AG09319 (cell line): ENCODE measurements at places on chromosomes 7 and 10.

DNA sequence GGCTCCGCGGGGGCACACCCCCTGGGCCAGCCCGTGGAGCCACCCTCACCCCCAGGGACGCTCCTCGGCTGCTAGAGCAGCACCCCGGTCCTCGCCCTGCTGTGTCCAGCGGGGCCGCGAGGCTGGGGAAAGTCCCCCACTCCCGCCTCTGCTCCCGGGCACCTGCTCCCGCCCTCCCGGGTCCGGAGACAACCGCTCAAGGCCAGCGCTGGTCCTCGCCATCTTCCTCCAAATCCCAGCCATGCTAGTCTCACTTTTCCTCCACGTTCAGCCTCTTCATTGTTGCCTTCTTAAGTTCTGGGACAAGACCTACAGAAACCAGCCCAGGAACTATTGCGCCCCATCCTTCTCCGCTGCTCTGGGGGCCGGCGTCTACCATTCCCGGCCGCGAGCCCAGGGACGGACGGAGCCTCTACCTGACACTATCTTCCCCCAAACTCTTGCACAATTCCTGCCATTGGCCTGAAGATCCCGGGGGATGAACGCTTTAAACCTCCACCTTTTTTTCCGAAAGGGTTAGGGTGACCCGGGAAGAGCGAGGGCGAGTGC, 4.8 kb upstream of the KCP start:
- DNase-seq: no peak

DNA sequence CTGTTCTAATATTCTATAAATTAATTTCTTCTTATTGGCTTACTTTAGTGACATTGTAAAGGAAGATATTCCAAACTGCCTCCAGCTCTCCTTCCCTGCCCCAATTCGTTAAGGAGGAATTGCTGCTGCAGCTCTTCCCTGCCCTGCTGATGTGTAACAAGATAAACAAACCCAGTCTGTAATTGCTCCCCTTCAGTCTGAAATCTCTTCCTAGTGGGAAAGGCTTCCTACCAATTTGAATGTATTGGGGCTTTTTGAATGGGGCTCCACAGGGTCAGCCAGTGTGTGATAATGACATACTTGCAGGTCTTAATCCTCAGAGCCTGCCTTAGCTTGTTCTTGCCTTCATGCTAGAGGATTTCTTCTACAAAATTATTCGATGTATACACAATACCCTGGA, 849.9 kb upstream of the GHITM start:
- no peak for DNase-seq

GRCh38 chr10:51786684-51787035, 87.3 kb upstream of the CSTF2T start:
- no peak for DNase-seq

- no peak for DNase-seq
Observed at GRCh38 chr7:35992436-35992835, 160.6 kb upstream of the EEPD1 start.

DNA sequence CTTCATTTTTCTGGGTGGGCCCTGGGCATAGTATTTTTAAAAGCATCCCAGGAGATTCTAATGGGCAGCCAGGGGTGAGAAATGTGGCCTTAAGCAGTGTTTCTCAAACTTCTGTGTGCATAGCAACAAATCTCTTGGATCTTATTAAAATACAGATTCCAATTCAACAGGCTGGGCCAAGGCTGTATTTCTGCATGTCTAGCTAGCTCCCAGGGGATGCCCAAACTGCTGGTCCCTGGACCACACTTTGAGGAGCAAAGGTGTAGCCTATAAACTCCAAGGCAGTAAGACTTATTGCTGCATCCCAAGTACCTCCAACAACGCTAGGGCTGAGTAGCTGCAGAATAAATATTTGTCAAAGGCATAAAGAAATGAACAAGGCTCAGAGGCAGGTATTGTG, 292.9 kb upstream of the ZMIZ1 start:
- DNase-seq: no peak

DNA sequence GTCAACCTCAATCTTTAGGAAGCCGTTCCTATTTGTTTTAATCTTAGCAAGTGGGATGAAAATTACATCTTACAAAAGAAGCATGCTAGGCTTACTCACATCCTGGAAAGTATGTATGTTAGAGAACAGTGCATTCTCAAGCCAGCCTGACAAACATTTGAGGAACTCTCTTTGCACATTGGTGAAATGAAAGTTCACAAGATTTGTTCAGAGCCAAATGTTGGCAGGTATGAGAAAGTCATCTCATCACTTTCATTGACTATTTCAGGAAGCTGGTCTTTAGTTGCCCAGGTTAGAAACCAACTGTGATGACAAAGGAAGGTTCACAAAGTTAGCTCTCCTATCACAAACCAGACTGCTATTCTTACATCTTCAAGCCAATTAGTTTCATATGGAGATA, 57.1 kb downstream of the ABCB1 start:
- no peak for DNase-seq

DNA sequence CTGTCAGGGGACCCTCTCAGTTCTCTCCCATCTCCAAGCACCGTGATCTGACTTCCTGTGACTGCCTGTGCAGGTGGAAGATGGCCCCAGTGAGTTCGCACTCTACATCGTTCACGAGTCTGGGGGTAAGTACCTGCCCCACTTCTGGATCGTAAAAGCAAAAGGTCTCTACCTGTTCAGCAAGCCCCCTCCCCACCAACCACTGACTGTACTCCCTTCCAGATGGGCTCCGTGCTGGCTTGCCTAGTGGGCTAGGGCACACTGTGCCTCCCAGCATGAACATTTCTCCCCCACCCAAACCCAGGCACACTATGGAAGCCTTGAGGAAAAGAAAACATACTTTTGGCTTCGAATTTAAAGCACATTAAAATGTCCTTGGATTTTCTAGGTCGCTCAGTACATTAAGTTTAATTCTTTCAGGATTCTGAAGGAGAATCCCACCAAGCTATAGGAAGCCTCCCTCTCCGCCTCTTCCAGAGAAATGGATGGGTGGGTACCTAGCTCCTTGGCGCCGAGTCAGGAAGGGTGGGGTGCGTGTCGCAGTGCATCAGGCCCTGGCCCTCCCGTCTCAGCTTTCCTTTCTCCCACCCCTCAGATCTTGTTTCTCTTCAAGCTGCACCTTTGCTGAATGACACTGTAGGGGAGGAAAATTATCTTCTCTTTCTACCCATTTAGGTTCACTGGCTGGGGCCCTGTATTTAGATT, 11.0 kb upstream of the ZNF22 start:
- no peak for DNase-seq

DNA sequence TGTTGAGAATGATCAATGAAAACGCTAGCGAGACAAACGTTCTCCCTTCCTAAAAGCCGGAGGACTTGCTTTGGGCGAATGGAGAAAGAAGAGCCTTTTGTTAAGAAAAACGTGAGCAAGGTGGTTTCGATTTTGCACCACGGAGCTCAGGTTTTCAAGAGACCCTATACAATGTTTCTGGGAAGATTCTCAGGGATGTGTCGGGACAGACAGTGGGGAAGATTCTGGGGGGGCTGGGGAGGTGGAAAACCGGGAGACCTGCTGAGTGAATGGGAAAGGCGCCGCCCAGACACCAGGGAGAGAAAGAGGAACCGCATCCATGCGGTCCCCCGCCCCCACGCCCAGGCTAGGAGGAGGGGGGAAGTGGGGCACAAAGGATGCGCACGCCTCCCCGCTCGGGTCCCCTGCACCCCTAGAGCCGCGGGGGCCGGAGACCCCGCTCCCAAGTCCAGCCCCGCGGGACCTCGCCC, 745 bp downstream of the YWHAG start:
- DNase-seq: no peak

GRCh38 chr7:77235276-77235675, 35.7 kb upstream of the FGL2 start:
- DNase-seq: no peak

GRCh38 chr7:151113344-151114150, 27.3 kb downstream of the AGAP3 start:
- peak; percentile 45 for DNase-seq

DNA sequence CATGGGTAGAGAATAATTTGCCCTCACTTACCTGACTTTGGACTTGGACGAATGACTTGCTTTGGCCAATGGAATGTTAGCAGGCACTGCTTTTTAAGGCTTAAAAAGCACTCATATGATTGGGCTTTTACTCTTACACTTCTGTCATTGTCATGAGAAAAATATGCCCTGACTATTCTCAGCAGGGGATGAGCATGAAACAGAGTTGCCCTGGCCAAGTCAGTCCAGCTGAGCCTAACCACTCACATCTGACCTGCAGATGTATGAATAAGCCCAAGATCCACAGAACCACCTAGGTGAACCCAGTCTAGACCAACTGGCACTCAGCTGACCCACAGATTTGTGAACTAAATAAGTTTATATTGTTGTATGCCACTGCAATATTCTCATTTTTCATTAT, 573.5 kb downstream of the TNS3 start:
- no peak for DNase-seq

- DNase-seq: no peak
Observed at GRCh38 chr10:78552261-78552811, 516.4 kb upstream of the ZMIZ1 start.

DNA sequence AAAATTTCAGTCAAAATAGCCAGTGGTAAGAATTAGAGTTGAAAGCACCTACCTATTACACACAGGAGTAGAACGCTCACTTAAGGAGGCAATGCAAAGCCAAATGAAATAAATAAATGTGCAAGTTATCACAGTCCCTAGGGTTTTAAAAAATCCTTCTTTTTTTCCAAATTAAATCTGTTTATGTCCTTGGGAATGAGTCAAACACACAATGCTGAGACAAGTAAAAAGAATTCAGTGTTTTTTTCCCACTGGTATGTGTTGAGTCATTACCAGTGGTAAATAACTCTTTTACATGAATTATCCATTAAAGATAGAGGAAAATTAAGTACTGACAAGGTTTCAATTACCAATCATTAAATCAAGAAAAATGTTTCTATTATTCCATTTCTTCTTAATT, 438.6 kb downstream of the TNS3 start:
- peak; percentile 18 for DNase-seq

GRCh38 chr7:74025730-74026129, 2.2 kb upstream of the ELN start:
- no peak for DNase-seq

GRCh38 chr10:123755061-123755460, 88.9 kb downstream of the GPR26 start:
- no peak for DNase-seq

DNA sequence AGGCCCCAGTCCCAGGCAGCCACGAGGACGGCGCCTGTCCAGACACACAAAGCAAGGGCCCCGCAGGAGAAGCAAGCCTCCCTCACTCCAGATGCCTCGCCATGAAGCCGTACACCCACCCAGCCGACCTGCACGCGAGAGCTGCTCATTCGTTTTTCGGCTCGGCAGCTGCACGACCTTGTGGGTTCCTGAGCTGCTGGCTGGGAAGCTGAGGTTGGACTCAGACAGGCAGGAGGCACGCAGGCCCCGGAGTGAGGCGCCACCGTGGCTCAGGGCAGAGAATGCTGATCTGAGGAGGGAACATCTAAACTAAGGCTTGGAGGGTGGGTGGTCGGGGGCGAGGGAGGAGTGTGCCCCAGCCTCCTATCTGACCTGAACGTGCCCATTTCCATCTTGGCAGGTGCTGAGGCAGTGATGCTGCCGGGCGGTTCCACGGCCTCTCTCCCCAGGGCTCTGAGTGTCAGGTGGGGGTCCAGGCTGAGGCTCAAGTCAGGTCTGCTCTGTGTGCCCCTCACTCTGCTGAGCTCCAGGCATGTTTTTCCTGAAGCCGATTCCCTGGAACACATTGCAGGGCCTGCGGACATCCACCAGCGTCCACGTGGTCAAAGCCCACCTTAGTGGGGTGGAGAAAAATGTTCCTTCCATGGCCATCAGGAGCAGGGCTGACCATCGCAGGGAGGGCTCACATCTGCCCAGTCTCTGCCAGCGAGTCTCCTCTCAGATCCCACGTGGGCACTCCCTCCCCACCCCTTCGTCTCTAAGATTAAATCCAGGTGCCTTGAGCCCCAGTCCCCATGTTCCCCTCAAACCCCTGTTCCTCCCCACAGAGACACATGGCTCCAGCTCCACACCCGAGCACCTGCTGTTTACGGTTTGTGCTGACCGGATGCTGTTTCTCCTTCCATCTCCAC, 28.1 kb upstream of the FAM20C start:
- no peak for DNase-seq

DNA sequence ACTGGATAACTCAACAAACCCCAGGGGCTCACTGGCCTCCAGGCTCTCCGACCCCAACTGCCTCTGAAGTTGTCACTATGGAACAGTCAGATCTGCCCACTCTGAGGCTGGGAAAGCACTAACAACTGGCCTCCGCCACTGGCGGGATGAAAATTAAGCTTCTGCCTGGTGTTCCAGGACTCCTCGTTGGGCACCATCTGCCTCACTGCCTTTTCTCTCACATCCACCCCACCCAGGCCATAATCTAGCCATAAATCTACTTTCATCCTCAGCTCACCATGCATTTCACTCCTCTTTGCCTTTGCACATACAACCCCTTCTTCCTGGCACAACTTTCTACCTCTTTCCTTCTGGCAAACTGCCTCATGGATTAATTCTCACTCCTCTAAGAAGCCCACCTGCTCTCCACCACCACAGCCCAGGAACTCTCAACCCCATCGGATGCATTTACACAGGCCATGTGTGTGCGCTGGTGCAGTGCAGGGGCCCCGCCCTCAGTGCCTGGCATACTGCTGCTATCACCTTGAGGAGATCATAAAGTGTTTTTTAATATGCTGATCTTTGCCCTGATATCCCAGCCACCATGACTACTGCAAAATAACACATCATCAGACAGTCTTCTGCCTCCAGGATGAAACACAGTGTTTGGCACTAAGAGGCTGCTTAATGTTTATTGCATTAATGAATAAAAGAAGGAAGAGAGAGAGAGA, 4.0 kb downstream of the CDHR1 start:
- no peak for DNase-seq

GRCh38 chr10:7523656-7524055, 112.8 kb upstream of the SFMBT2 start:
- no peak for DNase-seq

DNA sequence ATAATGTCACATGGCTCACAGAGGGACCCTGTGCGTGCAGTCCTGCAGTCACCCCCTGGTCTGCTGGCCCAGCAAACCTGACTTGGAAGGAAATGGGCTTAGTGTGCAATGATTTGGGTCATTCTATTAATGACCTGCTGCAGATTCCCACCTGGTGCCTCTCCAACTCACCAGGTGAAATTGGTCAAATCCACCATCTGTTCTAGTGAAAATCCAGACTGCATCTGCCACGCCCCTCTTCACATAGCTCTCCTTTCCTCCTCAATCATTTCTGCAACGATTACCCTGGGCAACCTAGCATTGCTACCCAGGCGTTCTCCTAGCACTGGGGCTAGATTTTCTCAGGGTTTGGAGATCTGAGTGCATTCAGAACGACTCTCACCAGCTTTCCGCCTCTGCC, 29.4 kb downstream of the SRRM3 start:
- DNase-seq: no peak

DNA sequence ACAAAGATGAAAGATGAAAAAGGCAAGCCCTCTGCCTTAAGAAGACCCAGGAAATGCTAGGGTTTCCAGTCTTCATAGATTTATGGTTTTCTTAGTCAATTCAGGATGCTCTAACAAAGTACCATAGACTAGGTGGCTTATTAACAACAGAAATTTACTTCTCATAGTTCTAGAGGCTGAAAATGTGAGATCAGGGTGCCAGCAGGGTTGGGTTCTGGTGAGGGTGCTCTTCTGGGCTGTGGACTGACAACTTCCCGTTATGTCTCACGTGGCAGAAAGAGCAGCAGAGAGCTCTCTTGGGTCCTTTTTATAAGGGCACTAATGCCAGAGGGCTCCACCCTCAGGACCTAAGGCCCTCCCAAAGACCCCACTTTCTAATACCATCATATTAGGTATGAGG, 23.7 kb downstream of the ELMO1 start:
- no peak for DNase-seq
